ENCODE measurements at places on chromosomes 12 and 14. TPM values are rescaled to one million over a fixed set of nuclear protein-coding genes. Genes with fewer than 3 reads are reported as not detected.

- ATAC-seq, result no peak
Measured at GRCh38 chr14:98542316-98542715, 729.7 kb downstream of the BCL11B start.

DNA sequence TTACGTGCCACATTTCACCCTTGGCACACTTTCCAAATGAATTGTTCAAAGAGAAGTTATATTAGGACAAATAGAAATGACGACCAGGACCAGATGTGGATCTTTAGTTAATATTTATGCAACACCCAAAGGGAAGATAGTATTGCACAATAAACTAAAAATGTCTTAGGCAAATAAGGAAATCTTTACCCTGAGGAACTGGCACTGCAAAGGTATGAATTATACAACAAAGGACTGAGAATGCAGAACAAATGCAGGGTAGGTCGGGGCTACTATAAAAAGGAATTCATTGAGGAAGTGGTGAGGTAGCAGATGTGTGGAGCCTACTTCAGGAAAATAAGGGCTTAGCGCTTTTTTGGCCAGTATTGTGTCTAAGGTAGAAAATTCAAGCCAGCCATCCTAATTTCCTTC, 3.9 kb upstream of the TMTC2 start:
- no peak for ATAC-seq

- no peak for ATAC-seq
Measured at GRCh38 chr12:126083926-126084325, 1018.7 kb downstream of the AACS start.

The IAPP gene
- total RNA-seq, result not detected

DNA sequence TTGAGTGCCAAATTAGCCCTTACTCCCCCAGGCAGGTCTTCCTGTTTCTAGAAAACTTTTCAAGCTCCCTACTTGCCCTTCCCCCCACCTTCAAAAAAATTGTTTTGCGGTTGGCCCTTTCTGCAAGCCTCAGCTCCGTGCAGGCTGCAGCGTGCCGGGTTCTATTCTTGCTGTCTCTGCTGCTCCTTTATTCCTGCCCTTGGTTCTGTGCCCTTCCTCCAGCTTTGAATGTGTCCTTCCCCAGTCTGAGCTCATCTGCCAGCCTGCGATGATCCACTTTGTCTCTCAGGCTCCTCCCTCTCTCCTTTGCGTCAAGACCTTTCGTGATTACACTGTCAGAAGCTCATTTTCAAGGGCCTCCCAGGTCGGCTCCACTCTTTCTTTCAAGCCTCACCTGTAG, 98.6 kb downstream of the IRF2BPL start:
- ATAC-seq, result peak; percentile 90

The MYF5 gene
- not detected for total RNA-seq

The OR6C76 gene
- total RNA-seq, result not detected

The EXOC5 gene
- 59.0 TPM for total RNA-seq

DNA sequence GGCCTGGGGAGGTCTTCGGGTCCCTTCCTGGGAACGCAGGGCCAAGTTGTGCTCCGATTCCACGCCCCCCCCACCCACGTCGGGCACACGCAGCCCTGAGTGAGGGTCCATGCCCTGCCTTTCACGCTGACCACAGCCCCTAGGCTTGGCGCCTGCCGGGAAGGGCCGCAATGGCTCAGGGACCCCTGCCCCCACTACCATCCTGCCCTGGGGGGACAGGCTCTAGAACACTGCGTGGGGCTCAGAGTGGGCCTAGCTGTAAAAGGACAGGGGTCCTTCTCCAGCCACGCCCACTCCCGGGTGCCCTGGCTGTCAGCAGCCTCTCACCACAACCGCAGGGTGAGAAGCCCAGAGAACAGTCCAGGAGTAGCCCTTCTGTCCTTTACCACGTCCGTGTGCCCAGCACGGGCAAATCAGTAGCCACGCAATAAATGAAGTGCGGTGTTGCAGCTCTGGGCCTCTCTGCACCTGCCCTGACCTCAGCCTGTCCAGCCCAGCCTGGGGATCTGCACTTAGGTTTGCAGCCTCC, 9.4 kb upstream of the GPR68 start:
- ATAC-seq, result peak; percentile 1

DNA sequence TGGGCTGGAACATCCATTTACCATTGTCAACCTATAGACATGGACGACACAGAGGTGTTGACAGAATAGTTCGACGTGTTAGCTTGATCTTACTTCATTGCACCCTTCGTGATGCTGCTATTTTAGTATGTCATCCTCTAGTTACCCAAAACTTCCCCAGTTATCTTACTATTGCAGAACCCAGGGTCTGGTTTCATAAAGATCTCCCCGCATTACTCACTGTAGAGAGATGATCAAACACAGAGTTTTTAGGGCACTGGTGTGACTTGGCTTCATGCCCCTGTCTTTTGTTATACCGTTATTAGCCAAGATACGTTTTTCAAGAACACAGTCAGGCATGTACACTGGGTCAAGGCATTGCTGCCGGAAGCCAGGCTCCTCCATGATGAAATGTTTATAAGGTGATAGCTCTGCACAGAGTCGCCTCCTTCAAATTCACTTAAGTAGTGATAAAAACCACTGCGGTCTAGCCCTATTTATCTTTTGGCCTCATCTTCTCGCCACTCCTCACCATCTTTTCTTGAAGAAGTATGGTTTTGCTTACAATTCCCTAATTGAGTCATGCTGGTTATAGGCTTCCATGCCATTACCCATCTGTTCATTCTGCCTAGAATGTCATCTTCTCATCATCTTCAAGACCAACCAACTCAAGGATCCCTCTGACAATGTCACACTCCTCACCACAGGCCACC, 1127.9 kb downstream of the VRK1 start:
- ATAC-seq, result peak; percentile 82

GRCh38 chr12:124759841-124760503, 103.7 kb downstream of the SCARB1 start:
- ATAC-seq, result no peak

DNA sequence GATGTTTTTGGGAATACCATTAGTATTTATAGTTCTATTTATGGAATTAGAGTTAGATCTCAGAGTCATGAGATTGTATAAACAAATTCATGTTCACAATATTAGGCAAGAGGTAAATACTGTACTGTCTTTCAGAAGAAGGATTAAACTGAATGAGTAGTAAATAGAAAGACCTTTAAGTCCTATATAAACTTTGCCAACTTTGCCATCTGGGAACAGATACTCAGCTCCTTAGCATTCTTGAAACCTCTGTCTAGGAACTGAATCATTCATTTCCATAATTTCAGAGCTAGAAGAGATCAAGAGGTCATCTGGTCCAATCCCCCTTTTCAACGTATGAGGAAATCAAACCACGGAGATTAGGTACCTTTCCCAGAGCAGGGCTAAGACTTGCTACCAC, 141.1 kb downstream of the CAND1 start:
- ATAC-seq, result no peak

- no peak for ATAC-seq
Measured at GRCh38 chr14:21056520-21057163, 980 bp upstream of the RNASE8 start.

The PHC1 gene
- 17.0 TPM for total RNA-seq

The KLRC1 gene
- total RNA-seq, result not detected

GRCh38 chr12:122194804-122195203, 8.7 kb upstream of the B3GNT4 start:
- ATAC-seq, result no peak

GRCh38 chr14:99247772-99248171, 24.2 kb downstream of the BCL11B start:
- no peak for ATAC-seq

The PPFIA2 gene
- total RNA-seq, result not detected

GRCh38 chr12:56154246-56154771, 1.9 kb downstream of the MYL6B start:
- ATAC-seq, result no peak

GRCh38 chr12:130463818-130464670, 126.4 kb downstream of the PIWIL1 start:
- no peak for ATAC-seq

GRCh38 chr14:95664546-95664945, 21.7 kb upstream of the TCL1B start:
- no peak for ATAC-seq

- ATAC-seq, result no peak
Measured at GRCh38 chr14:93239869-93240677, 33.0 kb downstream of the UBR7 start.

The RERG gene
- not detected for total RNA-seq

Measured in activated T-helper 17 cell treated with anti-CD3 and anti-CD28 coated beads, Interleukin-2, amount 50 U/mL, for 72 hours (primary cell).